CD4-positive, alpha-beta T cell treated with Interleukin-4 for 1 hour (primary cell): ENCODE measurements at places on chromosomes 1 and 21.

DNA sequence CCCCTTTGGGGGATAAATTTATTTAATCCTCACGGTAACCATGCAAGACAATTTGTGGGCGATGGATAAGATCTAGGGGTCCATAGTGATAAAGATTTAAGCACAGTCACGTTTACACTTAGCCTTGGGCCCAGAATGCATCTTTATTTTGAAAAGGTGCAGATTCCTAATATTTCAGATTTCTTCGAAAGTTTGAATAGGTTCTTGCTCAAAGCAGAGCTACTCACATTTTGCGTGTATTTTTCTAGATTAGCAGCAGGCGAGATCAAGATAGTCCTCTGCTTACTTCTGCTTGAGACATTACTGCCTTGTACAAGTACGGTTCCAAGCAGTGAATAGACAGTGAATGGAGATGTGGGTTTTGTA is 647 bp downstream of the TSEN15 start:
- no peak for DNase-seq

DNA sequence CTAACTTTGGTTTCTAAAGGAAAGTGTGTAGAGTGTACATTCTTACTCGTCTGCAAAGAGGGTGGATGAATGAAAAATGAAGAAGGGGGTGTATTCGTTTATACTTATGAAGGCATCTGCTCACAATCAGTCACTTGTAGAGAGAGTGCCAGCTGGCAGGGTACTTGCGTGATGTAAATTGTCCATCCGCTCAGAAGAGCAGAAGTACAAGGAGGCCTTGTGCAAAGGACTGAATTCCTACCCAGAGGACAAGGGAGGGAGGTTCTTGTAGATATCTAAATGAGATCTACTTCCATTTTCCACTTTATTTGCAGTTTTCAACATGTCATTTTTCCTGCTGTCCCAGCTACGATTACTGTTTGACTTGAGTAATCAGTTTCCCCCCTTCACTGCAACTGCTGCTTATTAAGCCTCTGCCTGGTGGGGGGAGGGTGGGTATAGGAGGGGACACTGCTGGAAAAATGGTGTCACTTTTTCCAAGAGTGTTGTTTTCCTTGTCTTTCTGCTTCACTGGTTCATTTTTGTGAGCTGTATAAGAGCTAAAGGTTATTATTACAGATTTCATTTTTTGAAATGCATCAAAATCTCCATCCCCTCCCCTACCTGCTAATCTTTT is 67.3 kb downstream of the LAMC1 start:
- no peak for DNase-seq

- DNase-seq, result no peak
Measured at GRCh38 chr1:226717256-226717909, 21.7 kb downstream of the ITPKB start.

GRCh38 chr1:178959543-178960460 is 65.9 kb upstream of the FAM20B start:
- DNase-seq, result no peak

DNA sequence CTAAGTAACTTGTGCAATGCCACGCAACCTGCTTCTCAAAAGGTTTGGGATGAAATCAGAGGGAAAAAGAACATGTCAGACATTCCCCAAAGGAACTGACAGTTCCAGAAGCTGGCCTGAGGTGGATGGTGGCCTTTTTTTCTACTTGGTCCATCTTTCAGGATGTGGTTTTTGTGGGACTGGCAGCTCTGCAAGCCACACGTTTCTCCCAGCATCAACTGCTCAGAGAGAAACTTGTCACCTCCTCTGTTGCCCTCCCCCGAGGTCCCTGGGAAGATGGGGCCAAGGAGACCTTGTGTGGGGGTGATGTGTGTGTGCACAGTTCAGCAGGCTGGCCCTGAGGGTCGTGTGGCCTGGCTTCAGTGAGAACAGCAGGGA is 2.5 kb upstream of the DHRS3 start:
- DNase-seq, result peak; percentile 46

DNA sequence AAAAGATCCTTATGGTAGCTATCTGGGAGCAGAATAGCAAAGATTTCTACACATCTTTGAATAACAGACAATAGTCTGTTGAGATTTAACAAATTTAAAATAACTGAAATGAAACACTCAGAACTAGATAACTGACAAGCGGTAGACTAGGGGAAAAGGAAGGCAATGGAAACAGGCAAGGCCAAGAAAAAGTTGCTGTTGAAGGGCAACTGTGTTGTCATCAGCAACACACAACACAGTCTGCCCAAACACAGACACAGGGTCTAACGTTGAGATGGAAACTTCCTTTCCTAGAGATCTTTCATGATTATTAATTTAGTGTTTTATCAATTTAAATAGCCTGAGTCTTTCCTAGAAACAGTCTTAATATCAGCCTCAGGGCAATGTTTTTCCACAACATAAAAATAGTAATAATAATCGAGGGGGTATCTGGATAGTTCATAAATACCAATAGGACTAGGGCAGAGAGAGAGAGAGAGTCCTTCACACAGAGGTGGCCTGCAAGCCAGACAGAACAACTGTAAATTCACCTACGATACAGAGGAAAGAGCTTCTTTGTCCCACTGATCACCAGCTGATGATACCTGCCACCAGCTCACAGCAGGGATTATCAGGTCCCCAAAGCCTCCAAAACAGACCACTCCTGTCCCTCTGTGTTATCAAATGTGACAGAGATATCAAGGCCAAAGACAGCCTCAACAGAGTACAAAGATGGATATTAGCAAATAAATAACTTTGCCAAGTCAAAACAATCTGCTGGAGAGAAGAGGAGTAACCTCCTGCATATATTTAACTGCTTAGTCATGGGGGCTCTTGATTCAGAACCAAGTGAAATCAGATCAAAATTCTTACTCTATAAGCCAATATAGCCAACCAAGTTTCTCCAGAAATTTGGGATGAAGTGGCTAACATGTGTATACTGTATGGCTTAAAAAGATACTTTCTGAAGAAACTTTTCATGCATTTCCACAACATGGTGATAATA is 245.3 kb downstream of the SLC45A1 start:
- no peak for DNase-seq

DNA sequence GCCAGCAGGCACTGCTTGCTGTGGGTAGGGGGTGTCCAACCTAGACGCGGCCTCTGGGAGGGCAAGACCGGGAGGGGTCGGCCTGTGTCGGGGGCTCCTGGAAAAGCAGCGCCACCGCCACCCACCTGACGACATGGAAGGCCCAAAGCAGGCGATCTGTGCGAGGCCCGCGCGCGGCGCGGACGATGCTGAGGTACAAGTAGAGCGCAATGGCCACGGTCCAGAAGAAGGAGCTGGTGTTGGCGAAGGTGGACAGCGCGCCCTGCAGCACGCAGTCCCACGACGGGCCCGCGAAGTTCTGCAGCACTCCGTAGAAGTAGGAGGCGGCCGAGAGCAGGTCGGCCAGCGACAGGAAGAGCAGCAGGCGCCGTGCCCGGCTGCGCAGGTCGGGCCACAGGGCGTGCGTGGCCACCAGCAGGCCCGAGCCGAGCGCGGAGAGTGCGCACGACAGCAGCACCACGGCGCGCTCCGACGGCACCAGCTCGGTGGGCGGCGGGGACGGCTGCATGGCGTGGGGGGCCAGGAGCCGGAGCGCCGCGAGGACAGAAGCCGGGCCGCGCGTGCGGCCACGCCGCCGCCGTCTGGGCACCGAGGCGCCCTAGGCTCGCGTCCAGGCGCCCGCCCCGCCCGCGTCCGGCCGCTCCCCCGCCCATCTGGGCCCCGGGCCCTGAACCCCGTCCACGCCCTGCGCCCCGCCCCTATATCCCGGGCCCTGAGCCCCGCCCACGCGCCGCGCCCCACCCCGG is at the start of gene GPR157:
TSS of gene GPR157 (minus strand) at position 583 of the 746 bp plus-strand sequence. CDS start at position 508, 75 bp downstream.
- peak; percentile 83 for DNase-seq

DNA sequence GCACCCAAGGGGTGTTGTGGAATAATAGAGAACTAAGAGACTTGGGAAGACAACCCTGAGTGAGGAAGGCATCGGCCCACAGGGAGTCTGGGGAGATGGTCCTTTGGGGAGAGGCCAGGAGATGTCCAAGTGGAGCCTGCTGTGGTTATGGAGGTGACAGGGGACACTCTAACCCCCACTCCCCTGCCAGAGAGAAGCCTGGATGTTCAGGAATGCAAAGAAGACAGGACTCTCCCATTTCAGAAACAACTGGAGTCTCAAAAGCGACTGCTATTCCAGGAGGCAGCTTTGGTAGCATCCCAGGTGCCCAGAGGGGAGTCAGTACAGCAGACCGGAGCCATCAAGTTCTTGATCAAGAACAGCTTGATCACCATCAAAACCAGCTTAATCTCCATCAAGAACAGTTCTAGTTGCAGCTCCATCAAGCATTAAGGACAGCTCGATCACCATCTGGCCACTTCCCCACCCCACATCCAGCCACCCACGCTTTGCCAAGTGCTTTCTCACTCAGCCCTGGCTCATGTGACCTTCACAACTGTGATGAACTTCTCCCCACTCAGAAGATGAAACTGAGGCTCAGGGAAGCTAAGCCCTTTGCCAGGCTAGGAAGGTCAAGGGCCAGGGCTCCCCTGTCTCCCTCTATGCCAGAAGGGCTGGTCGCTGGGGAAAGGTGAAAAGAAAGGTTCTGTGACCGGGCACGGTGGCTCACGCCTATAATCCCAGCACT is 743 bp downstream of the CD52 start:
- DNase-seq, result peak; percentile 47

- peak; percentile 23 for DNase-seq
Measured at GRCh38 chr1:169052727-169053126, 53.8 kb upstream of the ATP1B1 start.

DNA sequence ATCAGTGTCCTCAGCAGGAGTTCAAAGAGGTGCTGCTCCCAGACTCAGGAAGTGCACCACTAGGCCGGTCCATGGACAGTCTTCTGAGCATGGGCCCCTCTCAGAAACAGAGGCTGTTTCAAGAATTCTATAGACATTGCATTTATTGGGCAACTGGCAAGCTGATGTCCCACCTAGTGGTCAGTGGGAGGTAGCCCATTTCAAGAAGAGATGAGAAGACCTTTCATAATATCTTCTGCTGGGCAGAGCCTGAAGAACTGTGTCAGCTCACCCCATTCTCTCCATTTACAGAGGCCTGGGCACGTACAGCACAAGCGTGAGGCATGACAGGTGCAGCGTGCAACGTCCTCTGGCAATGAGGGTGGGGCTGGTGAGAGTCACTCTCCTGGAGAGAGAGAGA is 216.0 kb downstream of the DYRK1A start:
- DNase-seq, result no peak
